ENCODE measurements at places on chromosomes 13 and 19. TPM values are rescaled to one million over a fixed set of nuclear protein-coding genes. Genes with fewer than 3 reads are reported as not detected.

The BLOC1S3 gene
- polyA plus RNA-seq = 10.5 TPM

The CYP2B6 gene
- polyA plus RNA-seq = 2.1 TPM

The SIGLEC12 gene
- polyA plus RNA-seq = not detected

The ZNF135 gene
- 24.0 TPM for polyA plus RNA-seq

The ERVK3-1 gene
- 53.6 TPM for polyA plus RNA-seq

The SYCN gene
- polyA plus RNA-seq = not detected

The SIGLEC5 gene
- polyA plus RNA-seq = 0.51 TPM

The PSG11 gene
- not detected for polyA plus RNA-seq

The CEACAM8 gene
- polyA plus RNA-seq = 0.21 TPM

The CGB3 gene
- polyA plus RNA-seq = not detected

The C19orf81 gene
- 3.8 TPM for polyA plus RNA-seq

The PSG1 gene
- polyA plus RNA-seq = not detected

The ADM5 gene
- 0.67 TPM for polyA plus RNA-seq

The ELAVL3 gene
- polyA plus RNA-seq = 0.35 TPM

The IGLON5 gene
- 3.7 TPM for polyA plus RNA-seq

The ZSCAN4 gene
- not detected for polyA plus RNA-seq

The ADGRE1 gene
- polyA plus RNA-seq = 0.31 TPM

The F7 gene
- polyA plus RNA-seq = 4.5 TPM

The OVOL3 gene
- not detected for polyA plus RNA-seq

The ZNF497 gene
- 3.5 TPM for polyA plus RNA-seq

The SOX21 gene
- 0.31 TPM for polyA plus RNA-seq

The NTF4 gene
- polyA plus RNA-seq = 2.4 TPM

The FPR3 gene
- 0.34 TPM for polyA plus RNA-seq

The ZNF541 gene
- polyA plus RNA-seq = 0.22 TPM

The GATAD2A gene
- 49.0 TPM for polyA plus RNA-seq

The PBX4 gene
- 1.8 TPM for polyA plus RNA-seq

The KLK4 gene
- not detected for polyA plus RNA-seq

The ZNF540 gene
- polyA plus RNA-seq = 5.1 TPM

The FFAR1 gene
- 0.30 TPM for polyA plus RNA-seq

The MEIOSIN gene
- polyA plus RNA-seq = not detected

The DENND1C gene
- 38.3 TPM for polyA plus RNA-seq

The PDE4A gene
- polyA plus RNA-seq = 2.8 TPM

The SOHLH2 gene
- 0.72 TPM for polyA plus RNA-seq

The MTUS2 gene
- 1.1 TPM for polyA plus RNA-seq

The SLC10A2 gene
- 0.72 TPM for polyA plus RNA-seq

Measured in right renal cortex interstitium (tissue), 3 donors.